ENCODE measurements at places on chromosomes 11 and 22.

DNA sequence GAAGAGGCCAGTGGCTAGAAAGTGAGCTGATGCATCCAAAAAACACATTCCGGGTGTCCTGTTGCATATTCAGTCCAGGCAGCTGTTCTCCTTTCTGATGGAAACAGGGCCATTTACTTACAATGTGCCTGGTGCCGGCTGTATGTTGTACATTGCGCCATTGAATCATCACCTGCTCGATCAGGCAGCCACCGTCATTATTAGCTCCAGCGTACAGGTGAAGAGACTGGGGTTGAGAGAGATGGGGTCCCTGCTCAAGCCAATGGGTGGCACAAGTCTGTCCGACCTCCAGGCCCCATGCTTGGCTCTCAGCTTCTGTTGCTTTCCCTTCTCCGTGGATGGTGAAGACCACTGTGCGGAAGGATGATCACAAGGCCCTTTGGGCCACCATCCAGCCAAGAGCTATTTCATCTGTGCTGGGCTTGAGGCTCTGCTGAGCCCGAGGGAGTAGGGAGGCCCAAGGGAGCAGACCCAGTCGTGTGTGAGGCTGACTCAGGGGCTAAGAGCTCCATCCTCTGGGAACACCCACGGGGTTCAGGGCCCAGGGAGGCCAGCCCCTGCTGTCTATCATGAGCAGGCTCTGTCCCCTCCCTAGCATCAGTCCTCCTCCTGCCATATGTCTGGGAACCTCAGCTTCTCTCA lies 20.7 kb upstream of the EMID1 start:
- peaks cover 1% of the 10 kb centered on the region for H3K4me1 ChIP-seq
- DNase-seq = no peak
- no peak overlapping the region for H3K4me3 ChIP-seq
- no peaks in the 10 kb centered on the region for H3K36me3 ChIP-seq
- peaks cover 17% of the 10 kb centered on the region for H3K27me3 ChIP-seq
- H3K27ac ChIP-seq = no peak overlapping the region

GRCh38 chr22:41582694-41583093 lies 6.9 kb downstream of the PMM1 start:
- no peak overlapping the region for H3K27ac ChIP-seq
- H3K4me1 ChIP-seq = peaks cover 3% of the 10 kb centered on the region
- DNase-seq = no peak
- H3K27me3 ChIP-seq = no peaks in the 10 kb centered on the region

- peak overlapping the region; percentile 76 for H3K4me3 ChIP-seq
- peak overlapping the region; percentile 11 for H3K27ac ChIP-seq
Measured at GRCh38 chr22:19478045-19478900, 720 bp downstream of the UFD1 start.

DNA sequence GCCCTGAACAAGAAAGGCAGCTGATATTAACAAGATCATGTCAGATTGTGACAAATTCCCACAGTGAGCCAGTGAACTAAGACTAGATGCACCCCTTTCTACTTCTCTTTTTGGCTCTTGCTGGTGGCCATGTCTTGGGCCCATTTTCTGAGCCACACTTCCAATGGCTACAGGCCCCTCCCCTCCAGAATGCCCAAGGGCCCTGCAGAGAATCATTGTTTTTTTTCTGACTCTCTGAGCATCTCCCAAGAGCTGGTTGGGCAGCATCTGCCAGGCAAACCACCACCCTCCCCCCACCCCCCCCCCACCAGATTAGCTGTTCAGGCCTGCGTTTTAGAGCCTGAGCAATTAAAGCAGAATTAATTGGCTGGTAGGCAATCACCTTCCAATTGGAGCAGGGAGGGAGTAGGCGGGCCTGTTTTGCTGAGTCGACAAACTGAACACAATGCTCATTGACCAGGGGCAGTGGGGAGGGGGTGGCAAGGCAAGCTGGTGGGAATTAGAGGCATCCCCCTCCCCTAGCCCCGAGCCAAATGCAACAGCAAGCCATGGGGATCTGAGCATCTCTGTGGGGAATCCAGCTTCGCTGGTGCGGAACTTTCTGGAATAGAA lies 541.4 kb downstream of the MN1 start:
- H3K27ac ChIP-seq = no peak overlapping the region
- peaks cover 70% of the 10 kb centered on the region for H3K27me3 ChIP-seq
- peaks cover 7% of the 10 kb centered on the region for H3K4me1 ChIP-seq
- no peak overlapping the region for H3K4me3 ChIP-seq
- no peaks in the 10 kb centered on the region for H3K36me3 ChIP-seq

DNA sequence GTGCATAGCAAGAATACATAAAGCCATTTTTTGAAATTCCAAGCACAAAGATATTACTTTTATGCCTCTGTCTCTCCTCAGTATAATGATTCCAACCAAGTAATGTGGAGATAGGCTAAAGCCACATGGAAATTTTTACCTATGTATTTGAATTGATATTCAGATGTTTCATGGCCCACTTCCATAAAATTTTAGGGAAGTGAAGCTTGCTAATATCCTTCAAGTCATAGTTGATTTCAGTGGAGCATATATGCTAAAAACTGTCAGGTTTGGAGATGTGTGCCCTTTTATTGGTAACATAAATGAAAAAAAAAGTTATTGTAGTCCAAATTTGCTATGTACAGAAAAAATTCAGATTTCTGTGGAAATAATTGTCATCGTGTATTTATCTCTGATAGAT lies 12.3 kb downstream of the MS4A4E start:
- no peak overlapping the region for H3K4me3 ChIP-seq
- H3K36me3 ChIP-seq = no peaks in the 10 kb centered on the region
- H3K4me1 ChIP-seq = no peaks in the 10 kb centered on the region
- H3K27ac ChIP-seq = no peak overlapping the region

- H3K4me1 ChIP-seq = peaks cover 64% of the 10 kb centered on the region
- no peaks in the 10 kb centered on the region for H3K27me3 ChIP-seq
- H3K36me3 ChIP-seq = peaks cover 73% of the 10 kb centered on the region
Measured at GRCh38 chr22:37501610-37502341, 15.6 kb upstream of the MFNG start.

- H3K4me3 ChIP-seq = peak overlapping the region; percentile 97
- no peak overlapping the region for H3K27ac ChIP-seq
- peaks cover 28% of the 10 kb centered on the region for H3K4me1 ChIP-seq
- DNase-seq = peak; percentile 53
- H3K27me3 ChIP-seq = no peaks in the 10 kb centered on the region
- peaks cover 33% of the 10 kb centered on the region for H3K36me3 ChIP-seq
Measured at GRCh38 chr22:46070803-46071450, 79.4 kb upstream of the PPARA start.

DNA sequence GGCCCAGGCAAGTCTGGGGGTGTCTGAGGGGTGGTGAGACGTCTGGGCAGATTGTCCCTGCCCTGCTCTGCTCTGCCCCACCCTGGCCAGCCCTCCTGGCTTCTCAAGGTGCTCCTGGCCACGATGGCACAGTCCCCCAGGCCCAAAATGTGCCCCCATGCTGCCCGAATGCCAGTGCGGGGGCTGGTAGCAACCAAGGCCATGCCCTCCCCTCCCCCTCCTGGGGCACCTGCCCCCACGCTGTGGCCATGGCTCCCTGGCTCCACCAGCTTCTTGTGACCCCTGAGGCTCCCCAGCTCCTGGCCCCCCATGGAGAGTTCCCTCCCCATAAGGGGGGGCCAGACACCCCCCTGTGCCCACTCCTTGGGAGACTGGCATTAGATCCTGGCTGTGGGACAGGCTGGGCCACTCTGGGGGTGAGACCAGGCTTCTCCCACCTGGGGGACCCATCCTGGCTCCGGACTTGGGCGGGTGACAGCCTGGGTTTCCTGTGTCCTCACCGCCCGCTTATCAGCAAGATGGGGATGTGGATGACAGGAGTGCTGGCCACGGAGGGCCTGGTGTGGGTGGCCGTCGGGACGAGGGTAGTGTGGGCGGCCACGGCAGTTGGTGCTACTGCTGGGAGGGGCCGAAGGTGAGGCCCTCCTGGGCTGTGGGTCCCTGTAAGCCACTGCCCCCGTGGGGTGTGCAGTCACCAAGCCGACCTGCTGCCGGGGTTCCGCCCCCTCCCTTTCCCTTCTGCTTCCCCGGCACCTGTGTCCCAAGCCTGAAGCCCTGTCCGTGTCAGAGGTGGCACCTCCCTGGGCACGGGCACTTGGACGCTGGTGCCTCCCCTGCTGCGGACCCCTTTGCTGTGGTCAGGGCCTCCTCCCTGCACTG lies 15.9 kb upstream of the MUC6 start:
- no peak overlapping the region for H3K4me3 ChIP-seq
- H3K36me3 ChIP-seq = no peaks in the 10 kb centered on the region
- H3K27ac ChIP-seq = no peak overlapping the region

Measured in mesenchymal stem cell (in vitro differentiated cells and primary cell).